ENCODE measurements at places on chromosomes 6 and 20.

GRCh38 chr20:35134880-35135279 lies 12.3 kb downstream of the EDEM2 start:
- DNase-seq, result no peak

GRCh38 chr6:122753688-122754056 lies 25.8 kb upstream of the FABP7 start:
- no peak for DNase-seq

DNA sequence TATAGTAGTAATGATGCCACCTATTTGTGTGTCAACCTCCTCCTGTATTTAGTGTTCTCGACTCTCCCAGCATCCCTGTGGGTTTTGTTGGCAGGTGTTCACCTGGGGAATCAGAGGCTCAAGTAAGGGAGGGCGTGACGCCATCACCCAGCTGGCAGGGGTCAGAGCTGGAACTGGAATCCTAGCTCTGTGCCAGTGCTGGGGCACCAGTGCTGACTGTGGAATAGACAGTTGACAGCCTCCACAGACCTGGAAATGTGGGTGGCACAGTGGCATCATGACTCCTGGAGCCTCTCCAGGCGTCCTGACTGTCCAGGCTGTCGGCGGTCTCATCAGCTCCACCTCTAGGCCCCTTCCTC lies 102.8 kb downstream of the SYCP2 start:
- DNase-seq, result peak; percentile 35

- no peak for DNase-seq
Observed at GRCh38 chr6:163133691-163134090, 280.8 kb upstream of the QKI start.

GRCh38 chr6:135475292-135475886 lies 22.2 kb downstream of the AHI1 start:
- no peak for DNase-seq

- DNase-seq, result no peak
Observed at GRCh38 chr6:169974663-169975062, 223.2 kb downstream of the ERMARD start.

DNA sequence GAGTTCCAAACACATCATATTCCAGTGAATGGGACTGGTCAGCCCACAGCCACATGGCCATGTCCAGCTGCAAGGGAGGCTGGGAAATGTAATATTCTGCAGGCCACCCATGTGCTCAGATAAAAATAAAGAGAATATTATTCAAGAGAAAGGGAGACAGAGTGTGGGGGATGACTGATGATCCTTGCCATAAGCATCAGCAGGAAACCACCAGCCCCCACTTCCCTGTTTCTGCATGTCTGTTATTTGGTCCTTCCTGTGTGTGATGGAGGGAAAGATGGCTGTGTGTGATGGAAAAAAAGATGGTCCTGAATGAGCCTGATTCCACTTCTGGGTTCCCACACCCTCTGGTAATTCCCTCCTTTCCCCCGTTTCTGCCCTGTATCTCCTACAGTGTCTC lies 13.1 kb upstream of the RSPO4 start:
- DNase-seq, result no peak

DNA sequence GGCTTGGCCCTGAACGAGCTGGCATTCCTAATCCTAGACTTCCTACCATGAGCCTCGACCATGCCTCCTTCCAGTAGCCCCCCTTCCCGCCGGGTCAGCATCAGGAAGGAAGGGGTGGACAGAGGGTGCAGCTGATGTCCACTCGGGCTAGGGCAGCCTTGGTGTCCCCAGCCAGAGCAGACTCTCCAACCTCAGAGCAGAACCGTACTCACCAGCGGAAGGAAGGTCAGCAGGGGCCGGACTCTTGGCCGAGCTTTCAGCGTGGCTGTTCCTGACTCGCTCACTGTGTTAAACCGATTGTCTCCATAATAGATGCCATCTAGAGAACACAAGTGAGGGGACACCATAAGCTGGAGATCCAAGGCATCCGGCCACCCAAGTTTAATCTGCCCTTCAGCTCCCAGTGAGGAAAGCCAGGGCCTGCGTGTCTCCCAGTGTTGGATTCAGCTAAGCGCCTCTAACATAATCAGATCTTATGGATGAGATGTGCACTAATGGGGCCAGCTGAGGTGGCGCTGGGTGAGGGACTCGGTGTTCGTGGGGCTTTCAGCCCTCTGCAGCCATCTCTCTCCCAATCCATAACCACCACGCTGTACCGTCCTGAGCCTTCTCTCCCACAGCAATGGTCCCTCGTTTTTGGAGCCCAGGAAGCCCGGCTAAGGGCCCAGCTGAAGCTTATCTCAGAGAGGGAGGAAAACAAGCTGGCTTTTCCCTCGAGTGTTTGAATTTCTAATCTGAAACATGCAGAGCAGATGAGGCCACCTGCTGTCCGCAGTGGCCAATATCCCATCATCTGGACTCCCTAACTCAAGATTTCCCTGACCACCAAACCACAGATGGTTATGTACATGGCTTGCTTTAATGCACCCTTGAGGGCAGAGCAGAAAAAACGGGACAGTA lies 13.7 kb downstream of the C6orf132 start:
- no peak for DNase-seq

GRCh38 chr6:11710311-11710761 lies 68.3 kb downstream of the ADTRP start:
- DNase-seq, result peak; percentile 33

GRCh38 chr6:32819729-32820128 lies 2.9 kb upstream of the HLA-DOB start:
- DNase-seq, result peak; percentile 95

GRCh38 chr20:38843346-38843745 lies 37.8 kb downstream of the PPP1R16B start:
- no peak for DNase-seq

DNA sequence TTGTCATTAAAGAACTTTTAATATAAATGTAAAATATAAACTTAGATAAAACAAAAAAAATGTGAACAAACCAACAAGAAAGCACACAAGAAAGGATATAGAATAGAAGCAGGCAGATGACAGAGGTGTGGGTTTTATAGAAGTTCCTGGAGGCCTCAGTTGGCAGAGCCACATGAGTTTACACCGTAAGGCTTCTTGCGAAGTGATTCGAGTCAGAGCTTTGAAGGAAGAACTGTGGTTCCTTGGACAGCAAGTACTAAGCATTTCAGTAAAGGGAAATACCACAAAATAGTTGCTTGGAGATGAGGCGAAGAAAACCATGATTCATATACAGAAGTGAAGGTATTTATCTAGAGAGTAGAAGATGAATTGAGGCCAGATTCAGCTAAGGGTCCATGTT lies 207.9 kb upstream of the EYA4 start:
- no peak for DNase-seq

DNA sequence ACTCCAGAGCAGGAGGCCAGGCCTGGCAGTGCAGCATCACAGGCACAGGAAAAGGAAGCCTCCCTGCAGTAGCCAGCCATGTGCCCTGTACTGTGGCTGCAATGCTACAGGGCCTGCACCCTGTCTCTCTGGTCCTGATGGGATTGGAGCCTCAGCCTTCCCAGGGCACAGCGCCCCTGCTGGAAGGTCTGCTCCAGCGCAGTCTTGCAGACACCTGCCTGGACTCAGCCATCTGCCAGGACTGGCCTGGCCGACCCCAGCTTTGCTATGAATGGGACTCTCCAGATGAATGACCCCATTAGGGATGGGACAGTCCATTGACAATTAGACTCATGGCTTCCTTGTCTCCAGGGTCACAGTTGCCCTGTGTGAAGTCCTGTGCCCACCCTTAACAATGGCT lies 251.6 kb downstream of the ERMARD start:
- no peak for DNase-seq

GRCh38 chr6:28264834-28265401 lies 2.0 kb upstream of the ZSCAN26 start:
- no peak for DNase-seq

GRCh38 chr6:87822011-87822410 lies 120.0 kb upstream of the AKIRIN2 start:
- no peak for DNase-seq

DNA sequence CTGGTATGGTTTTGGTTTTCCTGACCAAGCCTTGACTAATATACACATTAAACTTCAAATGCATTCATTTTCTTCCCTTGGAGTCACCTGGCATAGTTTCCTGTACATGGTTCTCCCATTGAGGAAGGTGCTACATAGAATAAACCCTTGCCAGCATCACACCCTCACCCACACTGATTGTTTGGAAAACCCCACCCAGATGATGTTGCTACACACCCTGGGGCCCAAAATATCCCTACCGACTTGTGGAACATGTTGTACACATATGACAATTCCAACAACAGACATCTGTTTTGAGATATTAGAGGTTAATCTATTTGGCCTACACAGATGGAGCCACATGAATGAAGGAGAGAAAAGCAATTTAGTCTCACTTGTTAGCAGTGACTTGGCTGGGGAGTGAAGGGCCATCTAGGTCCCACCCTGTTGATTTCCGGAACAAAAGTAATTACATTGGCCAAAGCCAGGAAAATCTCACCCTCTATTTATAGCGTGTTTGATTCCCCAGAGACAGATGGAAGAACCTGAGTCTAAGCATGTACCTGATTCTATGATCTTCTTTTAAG lies 606.0 kb upstream of the BTBD3 start:
- no peak for DNase-seq

DNA sequence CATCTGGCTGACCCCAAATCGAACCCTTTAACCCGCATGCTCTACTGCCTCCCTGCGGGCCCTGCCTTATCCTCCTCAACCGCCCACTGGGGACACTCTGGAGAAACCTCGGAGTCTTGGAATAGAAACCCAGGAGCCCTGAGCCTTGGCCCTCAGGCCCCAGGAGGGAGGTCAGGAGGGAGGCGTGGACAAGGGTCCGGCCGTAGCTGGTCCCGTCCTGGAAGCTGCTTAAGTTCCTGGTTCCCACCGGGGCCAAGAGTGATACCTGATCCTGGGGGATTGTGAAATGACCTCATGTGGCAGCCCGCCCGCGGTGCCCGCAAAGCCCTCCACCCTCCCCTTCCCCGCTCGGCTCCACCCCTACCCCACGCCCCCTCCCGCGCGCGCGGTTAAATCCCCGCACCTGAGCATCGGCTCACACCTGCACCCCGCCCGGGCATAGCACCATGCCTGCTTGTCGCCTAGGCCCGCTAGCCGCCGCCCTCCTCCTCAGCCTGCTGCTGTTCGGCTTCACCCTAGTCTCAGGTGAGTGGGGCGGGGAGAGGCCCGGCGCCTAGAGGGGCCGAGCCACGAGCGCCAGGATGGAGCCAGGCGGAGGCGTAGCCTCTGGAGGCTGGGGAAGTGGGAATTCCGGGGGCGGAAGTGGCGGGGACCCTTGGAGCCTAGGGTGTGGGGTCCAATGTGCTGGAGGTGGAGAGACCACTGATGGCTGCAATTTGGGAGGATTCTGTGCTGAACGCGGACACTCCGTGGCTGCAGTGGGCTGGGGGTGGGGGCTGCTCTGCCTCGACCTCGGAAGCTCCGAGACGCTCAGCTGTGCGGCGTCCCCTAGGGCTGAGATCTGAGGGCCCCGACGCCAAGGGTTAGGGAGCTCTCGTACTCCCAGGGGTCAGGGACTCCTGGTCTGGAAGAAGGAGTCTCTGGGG lies at the start of gene WFDC2:
TSS of gene WFDC2 (plus strand) at position 418 of the 926 bp plus-strand sequence. CDS start at position 447, 29 bp downstream.
- no peak for DNase-seq

GRCh38 chr20:56697476-56697875 lies 68.4 kb downstream of the TFAP2C start:
- no peak for DNase-seq

DNA sequence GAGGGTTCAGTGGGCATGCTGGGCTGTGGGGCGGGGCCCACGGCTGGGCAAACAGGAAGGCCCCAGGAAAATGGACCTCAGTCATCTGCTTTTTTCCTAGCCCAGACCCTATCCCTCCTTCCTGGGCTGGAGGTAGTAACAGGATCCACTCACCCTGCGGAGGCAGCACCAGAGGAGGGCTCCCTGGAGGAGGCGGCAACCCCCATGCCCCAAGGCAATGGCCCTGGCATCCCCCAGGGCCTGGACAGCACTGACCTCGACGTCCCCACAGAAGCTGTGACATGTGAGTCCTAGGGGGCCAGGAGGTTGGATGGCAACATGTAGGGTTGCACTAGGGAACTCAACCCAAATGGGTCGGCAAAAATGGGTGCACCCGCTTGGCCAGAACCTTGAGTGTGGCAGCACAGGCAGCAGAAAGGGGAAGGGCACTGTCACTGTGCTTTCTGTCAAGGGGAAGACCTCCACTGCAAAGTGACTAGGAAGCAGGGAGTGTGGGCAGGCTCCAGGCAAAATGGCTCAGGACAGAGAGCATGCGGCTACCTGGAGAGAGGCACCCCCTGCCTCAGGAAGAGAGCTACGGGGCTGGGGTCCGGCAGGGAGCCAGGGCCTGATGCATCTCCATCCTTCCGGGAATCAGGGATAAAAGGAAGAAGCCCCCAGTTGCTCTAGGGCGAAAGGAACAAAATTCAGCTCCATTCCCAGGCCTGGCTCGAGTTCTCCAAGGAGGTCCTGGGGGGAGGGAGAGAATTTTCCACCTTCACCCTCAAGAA lies 7.9 kb downstream of the MDFI start:
- no peak for DNase-seq
